Stimulated activated CD4-positive, alpha-beta T cell treated with anti-CD3 and anti-CD28 coated beads, Interleukin-15, amount 100 ng/mL, for 1 hour (primary cell): ENCODE measurements at places on chromosomes 16 and 17.

DNA sequence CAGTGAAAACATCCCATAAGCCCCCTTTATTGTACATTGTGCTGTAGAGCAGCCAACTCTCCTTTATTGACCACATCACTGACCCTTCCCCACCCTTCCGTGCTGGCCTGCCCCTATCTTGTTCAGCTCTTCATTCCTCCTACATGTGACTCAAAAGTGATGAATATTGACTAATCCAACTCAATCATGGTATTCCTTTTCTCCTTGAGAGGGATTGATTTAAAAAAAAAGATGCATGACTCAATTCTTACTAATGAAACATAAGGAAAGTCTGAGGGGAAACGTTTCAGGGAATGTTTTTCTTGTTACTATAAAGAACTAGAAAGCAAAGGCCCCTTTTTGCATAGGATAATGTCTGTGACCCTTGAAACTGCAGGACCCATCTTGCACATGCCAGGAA, 125.2 kb upstream of the SOX9 start:
- DNase-seq, result no peak

DNA sequence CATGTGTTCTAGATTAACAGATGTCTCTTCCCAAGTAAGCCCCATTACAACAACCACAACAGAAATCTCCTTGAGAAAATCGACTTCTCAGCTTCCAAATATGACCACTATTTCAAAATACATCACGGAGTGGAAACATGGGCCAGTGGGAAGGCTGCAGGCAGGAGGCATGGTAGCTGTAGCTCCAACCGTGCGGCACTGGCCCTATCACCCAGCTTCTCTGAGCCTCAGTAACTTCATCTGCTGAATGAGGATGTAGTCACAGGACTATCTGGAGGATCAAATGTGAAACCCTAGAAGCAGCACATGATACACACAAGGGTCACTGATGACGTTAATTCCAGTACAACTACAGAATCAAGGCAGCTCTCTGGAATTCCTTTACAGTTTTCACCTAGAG, 112.2 kb downstream of the VPS53 start:
- no peak for DNase-seq

- no peak for DNase-seq
Measured at GRCh38 chr17:82304826-82305726, 12.3 kb downstream of the CD7 start.

DNA sequence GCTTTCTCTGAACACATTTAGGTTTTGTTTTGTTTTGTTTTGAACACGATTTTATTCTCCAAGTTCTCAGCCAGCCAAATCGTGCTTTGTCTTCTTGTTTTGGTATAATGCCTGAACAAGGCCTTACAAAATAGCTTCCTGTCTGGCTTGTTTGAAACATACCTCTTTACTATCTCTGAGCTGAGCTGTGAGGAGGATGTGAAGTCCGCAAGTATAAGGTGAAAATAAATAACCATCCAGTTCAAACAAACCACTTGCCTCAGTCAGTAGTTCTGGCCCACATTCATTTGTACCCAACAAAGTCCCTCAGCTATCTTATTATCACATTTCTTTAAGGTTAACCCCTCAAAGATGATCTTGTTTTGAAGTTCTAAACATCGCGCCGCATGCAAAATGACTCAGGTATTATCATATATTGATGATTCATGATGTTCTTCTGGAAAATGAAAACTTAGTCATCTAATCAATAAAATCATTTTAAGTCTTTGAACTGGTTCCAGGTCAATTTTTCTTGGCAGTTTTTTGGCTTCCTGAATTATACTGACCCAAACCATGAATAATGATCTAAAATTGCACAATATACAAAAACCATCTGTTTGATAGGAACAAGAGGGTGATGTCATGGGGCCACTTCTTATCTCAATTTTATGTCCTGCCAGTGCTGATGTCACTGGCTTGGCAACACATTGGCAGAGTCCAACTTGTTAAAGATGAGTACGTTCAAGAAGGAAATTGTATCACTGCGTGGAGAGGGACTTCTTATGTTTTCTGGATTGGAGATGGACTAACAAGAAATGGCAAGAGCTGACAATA, 694.3 kb downstream of the KCNJ2 start:
- DNase-seq, result no peak

DNA sequence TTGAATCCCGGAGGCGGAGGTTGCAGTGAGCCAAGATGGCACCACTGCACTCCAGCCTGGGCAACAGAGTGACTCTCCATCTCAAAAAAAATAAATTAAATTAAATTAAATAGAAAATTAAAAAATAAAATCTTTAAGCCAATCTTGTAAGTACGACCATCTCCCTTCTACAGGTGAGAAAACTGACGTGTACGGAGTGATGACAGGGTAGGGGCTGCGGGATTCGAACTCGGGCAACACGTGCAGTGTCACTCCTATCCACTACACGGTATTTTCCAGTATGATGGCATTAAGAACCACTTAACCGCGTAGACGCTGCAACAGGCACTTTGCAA, 762 bp downstream of the WDR59 start:
- DNase-seq, result no peak

DNA sequence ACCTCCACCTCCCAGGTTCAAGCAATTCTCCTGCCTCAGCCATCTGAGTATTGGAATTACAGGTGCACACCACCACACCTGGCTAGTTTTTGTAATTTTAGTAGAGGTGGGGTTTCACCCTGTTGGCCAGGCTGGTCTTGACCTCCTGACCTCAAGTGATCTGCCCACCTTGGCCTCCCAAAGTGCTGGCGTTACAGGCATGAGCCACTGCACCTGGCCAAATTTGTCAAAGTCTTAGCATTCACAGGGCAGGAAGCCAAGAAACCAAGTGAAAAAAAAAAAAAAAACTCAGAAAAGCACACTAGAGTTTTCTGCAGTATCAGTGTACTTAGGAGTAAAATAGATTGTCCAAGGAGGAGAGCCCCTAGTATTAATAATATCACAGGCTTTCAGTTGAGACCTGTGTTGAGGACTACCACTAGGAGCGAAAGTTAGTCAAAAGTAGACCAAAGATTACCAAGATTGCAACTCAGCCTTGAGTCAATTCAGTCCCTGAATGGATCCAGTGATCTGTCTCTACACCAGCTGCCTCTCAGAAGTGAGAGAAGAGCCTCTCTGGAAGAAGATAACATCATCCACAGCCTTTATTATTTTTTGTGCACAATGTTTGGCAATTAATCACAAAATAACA, 159.7 kb downstream of the CEP112 start:
- no peak for DNase-seq

DNA sequence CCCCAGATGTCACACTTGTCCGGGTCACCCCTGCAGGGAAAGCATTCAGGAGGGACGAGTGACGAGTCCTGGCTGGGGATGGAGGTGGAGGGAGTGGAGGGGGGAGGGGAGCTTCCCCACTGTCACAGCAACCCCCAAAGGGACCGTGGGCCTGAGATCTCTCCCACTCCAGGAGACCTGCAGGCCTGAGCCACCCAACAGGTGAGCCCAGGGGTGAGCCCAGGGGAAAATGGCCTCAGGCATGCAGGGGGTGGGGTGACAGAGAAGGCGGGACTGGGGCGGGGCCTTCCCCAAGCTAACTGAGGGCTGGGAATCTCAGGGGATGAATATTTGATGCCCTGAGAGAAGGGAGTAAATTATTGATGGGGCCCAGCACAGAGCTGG, 2.4 kb downstream of the USH1G start:
- no peak for DNase-seq

- no peak for DNase-seq
Measured at GRCh38 chr17:601926-602303, 112.7 kb downstream of the VPS53 start.

DNA sequence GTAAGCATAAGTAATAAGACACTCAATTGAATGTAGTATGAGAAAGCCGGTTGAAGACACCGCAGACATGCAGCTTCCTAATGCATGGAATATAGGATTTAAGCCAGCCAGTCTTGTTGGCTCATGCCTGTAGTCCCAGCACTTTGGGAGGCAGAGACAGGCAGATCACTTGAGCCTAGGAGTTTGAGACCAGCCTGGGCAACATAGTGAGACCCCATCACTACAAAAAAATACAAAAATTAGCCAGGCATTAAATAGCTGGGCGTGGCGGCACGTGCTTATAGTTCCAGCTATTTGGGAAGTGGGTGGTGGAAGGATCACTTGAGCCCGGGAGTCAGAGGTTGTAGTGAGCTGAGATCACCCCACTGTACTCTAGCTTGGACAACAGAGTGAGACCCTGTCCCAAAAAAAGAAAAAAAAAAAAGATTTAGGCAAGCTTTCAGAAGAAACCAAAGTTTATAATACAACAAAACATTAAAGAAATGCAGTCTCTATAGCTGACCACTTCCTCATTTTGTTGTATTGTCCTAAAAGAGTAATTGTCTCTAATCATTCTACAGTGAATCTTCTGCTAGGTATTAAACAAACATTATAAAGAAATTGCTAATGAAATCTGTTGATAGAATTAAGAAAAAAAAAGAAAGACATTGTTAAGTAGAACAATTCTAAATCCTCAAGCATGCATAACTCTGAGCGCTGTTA, 68.6 kb upstream of the KIFC3 start:
- DNase-seq, result no peak

- no peak for DNase-seq
Measured at GRCh38 chr17:82452162-82452561, 1.6 kb upstream of the CYBC1 start.

GRCh38 chr17:37844158-37844976, 79.8 kb upstream of the TBC1D3K start:
- peak; percentile 33 for DNase-seq

GRCh38 chr16:56964243-56965148, 2.7 kb downstream of the CETP start:
- peak; percentile 96 for DNase-seq

GRCh38 chr16:81515281-81515680, 70.7 kb downstream of the CMIP start:
- DNase-seq, result no peak

GRCh38 chr17:68577497-68577821, 23.7 kb downstream of the FAM20A start:
- DNase-seq, result no peak

DNA sequence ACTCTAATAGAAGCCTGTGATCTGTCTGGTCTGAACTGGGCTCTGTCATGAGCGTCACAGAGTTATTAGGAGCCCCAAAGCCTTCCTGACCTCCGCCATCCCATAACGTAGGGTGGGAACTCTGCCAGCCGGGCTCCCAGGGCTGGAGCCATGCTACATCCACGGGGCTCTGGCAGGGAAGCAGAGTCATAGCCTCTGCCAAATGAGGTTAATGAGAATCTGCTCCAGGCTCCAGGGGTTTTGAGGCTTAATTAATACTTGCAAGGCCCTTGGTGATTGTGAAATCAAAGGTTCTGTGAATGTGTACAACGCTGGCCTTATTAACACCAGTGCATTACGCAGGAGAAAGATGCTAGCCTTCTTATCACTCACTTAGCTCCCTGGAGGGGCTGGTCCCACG, 42.4 kb upstream of the ZFP90 start:
- no peak for DNase-seq

GRCh38 chr16:68146585-68146984, 61.4 kb downstream of the NFATC3 start:
- DNase-seq, result no peak

GRCh38 chr16:75589306-75589705, 23.1 kb downstream of the GABARAPL2 start:
- DNase-seq, result no peak

- no peak for DNase-seq
Measured at GRCh38 chr16:51328733-51329132, 177.7 kb upstream of the SALL1 start.

GRCh38 chr17:10894220-10894619, 56.3 kb upstream of the PIRT start:
- DNase-seq, result no peak

- no peak for DNase-seq
Measured at GRCh38 chr16:1491327-1491726, 1.8 kb upstream of the TELO2 start.

- no peak for DNase-seq
Measured at GRCh38 chr16:48831076-48831722, 221.2 kb upstream of the N4BP1 start.

DNA sequence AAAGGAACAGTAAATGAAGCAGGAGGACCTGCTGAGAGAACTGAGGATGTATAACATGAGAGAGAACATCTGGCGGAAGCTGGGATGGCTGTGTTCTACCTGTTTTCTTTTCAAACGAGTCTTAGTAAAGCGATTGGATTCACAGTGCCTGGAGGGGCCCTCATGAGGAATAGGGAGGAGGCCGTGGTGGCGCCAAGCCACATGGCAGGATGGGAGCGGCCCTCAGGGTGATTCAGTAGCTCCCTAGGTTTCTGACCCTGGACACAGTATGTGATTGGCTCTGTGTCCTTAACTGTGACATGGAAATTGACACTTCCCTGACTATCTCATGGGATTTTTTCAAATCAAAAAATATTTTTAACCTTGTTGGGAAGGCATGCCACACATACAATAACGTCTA, 32.1 kb downstream of the USP43 start:
- DNase-seq, result no peak

GRCh38 chr17:80938556-80938955, 53.1 kb upstream of the CHMP6 start:
- peak; percentile 12 for DNase-seq

DNA sequence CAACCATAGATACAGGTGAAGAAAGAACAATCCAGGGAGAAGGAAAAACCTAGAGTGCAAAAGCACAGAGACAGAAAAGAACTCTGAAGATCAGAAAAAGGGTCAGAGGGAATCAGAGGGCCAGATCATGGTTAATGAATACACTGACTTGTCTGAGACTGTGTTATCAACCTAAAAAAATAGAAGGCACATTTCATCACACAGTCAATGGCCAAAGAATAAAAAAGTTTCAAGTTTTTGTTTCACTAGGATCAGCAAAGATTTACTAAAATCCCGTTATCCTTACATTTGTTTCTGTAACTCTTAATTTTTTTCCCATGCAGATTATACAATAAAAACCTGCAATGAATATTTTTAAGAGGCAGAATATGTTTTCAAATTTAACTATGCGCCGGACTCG, 38.5 kb downstream of the CNOT1 start:
- no peak for DNase-seq

DNA sequence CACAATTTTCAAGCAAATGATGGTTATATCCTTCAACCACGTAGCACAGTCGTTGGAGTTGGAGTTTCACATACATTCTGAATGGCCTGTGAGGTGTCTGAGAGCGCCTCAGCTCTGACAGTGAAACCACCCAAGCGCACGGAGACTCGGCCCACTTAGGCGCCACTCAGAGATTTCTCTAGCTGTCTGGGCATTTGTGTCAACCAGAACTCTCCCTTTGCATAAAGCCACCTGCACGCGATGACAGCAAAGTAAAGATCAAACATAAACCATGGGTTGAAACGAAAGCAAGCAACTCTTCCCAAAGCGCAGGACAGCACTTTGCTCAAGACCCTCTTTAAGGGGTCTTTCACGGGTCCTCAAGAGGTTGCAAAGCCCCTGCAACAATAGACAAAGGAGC, 533 bp downstream of the SLC6A4 start:
- no peak for DNase-seq
